ENCODE measurements at places on chromosomes 12 and 14. TPM values are rescaled to one million over a fixed set of nuclear protein-coding genes. Genes with fewer than 3 reads are reported as not detected.

DNA sequence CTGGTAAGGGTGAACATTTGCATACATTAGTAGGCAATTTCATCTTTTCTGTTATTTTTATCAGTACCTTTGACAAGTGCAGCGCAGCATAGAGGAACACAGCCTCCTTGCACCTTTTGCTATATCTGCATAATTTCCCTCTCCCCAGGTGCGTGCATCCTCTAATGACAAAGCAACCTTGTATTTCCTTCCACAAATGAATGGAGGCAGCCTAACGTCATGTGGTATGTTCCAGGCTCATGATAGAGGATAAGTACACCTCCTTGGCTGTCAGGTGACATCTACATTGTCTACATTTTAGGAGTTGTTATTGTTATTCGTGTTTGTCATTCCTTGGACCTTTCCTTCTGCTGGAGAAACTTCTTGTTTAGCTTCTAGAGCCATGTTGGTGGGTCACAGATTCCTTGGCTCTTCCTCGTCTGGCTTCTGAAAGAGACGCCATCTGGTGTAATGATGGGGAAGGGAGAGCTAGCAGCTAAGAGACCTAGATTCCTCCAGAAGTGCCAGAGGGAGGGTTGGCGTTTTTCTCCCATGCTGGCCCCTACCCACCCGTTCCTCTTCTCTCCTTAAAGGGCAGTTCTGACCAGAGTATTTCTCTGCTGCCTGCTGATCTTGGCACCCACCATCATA is 37.0 kb downstream of the EVL start:
- no peak overlapping the region for H3K4me3 ChIP-seq
- no peak overlapping the region for H3K27ac ChIP-seq
- DNase-seq, result no peak
- H3K4me1 ChIP-seq, result no peaks in the 10 kb centered on the region

DNA sequence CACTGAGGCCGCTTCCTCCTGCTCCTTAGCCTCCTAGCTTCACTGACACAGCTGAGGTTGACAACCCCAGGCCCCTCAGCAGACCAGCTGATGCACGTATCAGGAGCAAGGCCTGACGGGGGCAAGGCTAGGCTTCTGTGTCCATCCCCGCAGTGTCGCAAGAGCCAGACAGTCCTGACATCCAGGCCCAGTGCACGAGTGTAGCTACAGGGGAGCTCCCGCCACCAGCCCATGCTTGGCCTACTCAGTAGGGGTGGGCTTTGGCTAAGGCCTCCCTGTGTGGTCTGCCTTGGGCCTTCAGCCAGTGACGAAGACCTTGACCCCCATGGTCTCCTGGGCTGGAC is 179.1 kb downstream of the DPF3 start:
- H3K36me3 ChIP-seq, result no peaks in the 10 kb centered on the region
- H3K4me1 ChIP-seq, result peaks cover 44% of the 10 kb centered on the region
- no peak overlapping the region for H3K4me3 ChIP-seq
- H3K27ac ChIP-seq, result peak overlapping the region; percentile 96

Gene SMCO3
- total RNA-seq, result not detected

- no peaks in the 10 kb centered on the region for H3K36me3 ChIP-seq
- no peaks in the 10 kb centered on the region for H3K4me1 ChIP-seq
- peak overlapping the region; percentile 28 for H3K4me3 ChIP-seq
- DNase-seq, result peak; percentile 58
- peaks cover 61% of the 10 kb centered on the region for H3K27me3 ChIP-seq
Observed at GRCh38 chr14:20652996-20653975, 11.8 kb upstream of the OR6S1 start.

DNA sequence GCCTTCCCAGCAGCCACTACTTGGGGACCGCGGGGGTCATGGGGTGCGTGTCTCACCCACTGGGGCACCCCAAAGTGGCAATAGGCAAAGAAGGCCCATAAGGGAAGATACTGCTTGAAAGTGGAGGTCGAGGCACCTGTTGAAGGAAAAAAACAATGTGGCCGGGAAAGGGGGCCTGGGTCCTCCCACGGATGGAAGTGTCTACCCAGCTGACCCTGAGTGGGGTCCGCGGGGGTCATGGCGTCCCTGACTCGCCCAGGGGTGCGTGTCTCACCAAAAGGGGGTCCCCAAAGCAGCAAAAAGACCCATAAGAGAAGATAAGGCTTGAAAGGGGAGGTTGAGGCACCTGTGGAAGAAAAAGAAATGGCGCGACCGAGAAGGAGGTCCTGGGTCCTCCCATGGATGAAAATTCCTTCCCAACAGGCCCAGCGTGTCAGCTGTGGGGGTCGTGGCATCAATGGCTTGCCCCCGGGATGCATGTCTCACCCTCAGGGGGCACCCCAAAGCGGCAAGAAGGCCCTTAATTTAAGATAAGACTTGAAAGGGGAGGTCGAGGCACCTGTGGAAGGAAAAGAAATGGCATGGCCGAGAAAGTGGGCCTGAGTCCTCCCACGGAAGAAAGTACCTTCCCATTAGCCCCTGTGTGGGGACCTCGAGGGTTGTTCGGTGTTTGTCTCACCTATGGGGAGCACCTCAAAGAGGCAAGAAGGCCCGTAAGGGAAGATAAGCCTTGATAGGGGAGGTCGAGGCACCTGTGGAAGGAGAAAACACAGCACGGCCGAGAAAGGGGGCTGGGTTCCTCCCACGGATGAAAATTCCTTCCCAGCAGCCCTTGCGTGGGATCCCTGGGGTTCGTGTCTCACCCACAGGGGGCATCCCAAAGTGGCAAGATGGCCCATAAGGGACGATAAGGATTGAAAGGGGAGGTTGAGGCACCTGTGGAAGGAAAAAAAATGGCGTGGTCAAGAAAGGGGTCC is 266.0 kb downstream of the ALG10 start:
- no peak for DNase-seq
- no peak overlapping the region for H3K27ac ChIP-seq
- no peaks in the 10 kb centered on the region for H3K27me3 ChIP-seq
- no peak overlapping the region for H3K4me3 ChIP-seq
- H3K4me1 ChIP-seq, result no peaks in the 10 kb centered on the region

Gene RPS6KA5
- 10.9 TPM for total RNA-seq

DNA sequence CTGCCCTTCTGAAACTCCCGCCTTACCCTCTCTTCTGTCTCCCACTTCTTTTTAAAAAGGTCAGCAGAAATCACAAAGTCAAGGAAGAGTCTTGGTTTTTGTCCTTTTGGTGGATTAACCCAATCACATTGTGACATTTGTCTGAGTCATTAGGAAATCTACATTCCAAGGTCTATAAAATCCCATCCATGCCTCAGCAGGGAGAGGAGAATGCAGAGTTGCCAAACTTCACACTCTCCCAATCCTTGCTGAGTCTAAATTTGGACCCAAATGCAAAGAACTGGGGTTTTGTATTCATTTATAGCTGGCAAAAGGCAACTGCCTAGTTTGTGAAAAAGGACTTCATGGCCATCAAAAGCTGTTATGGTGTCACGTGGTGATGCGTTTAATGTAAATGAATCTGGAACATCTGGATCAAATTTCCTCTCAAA is 67.9 kb downstream of the TMEM30B start:
- H3K27ac ChIP-seq, result no peak overlapping the region
- H3K27me3 ChIP-seq, result no peaks in the 10 kb centered on the region
- no peak for DNase-seq
- H3K4me1 ChIP-seq, result no peaks in the 10 kb centered on the region
